ENCODE measurements at places on chromosomes 3 and 15. TPM values are rescaled to one million over a fixed set of nuclear protein-coding genes. Genes with fewer than 3 reads are reported as not detected.
A peak's percentile ranks its signal among the peaks of the same experiment; 100 is the strongest.

Gene SERPINI2
- not detected for polyA plus RNA-seq

DNA sequence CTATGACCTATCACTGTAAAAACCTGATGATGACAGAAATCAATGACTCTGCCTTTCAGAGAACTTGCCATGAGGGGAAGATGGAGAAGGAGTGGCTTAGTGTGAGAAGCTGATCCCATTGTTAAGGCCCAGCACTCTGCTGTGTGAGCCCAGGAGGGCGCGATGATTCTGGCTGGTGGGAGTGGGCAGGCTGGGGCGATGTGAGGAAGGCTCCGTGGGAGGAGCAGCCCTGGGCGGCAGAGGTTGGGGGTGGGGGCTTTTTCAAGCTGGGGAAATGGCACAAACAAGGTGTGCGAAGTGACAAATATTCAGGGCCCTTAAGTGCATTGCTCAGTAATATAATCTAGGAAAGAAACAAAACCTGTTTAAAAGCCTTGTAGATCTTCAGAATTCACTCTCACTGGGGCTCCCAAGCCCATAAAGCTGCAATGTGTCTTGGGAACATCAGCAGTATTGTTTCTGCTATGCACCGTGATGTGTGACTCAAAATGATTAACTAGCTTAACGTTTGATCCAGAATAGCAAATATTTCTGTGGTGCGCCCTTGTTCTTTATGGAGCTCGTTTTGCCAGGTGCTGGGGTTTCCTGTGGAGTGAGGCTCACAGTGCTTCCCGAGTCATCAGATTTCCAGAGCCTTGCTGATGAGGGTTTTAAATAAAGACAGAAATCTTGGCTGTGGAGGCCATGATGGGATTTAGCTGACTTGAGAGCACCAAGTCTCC, 141.0 kb downstream of the CHDH start:
- no peak for DNase-seq

Gene CNTN6
- polyA plus RNA-seq: 0.31 TPM

Gene FSIP1
- 0.29 TPM for polyA plus RNA-seq

DNA sequence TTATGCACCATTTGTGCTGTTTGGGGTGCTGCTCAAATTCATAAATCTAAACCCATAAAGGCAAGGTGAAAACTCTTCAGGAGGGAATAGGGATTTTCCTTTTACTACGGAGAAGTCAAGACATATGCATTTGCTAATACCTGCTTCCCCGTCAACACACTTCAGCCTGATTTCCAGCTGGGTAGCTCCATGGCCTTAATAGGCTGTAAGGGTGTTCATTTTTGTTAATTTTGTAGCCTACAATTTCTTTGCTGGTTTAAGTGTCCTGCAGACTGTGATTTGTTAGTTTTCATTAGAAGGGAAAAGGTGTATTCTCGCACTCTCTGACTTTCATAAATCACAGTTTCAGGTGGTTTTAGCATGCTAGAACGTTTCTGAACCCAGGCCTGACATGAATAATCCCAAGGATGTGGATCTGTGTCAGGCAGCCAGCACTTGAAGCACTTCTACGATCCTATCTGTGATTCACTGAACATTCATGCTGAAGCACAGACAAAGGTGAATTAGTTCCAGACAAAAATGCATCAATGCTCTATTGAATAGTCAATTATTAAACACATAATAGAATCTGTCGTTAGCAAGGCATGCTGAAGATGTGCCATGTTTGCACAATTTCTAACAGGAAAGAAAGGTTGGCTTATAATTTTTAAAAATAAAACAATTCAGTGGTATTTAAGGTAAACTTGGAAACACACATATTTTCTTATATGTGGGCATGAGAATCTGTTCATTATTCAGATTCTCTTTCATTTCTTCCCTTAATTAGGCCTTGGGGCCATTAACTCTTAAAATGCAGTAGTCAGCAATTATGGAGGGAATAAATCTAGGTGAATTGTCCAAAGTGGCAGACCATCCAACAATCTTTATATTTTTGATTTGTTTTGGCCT, 17.9 kb upstream of the NMNAT3 start:
- DNase-seq: peak; percentile 54

GRCh38 chr15:40328176-40328575, 4.7 kb downstream of the INAFM2 start:
- DNase-seq: no peak

- peak; percentile 71 for DNase-seq
Observed at GRCh38 chr3:9247361-9247940, 2.0 kb downstream of the SRGAP3 start.

DNA sequence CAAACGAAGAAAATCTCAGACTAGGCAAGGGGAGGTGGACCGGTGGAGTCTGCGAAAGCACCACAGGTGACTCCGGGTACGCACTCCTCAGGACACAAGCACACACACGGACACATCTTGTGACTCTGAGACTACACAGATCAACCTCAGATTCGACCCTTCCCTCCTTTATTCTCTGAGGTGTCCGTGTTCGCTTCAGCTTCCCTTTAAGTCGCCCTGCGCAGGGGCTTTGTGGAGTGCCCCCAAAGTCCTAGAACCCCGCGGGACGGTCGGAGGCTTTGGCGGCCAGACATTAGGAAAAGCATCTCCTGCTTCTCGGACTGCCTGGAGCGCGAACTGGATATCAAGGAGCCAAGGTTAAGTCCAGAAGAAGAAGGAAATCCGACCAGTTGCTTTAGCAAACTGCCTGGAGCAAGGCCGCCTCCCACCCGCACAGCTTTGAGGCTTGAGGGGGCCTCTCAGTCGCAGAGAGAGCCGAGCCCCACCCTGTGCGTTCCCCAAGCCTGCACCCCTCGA, 730 bp downstream of the DGKG start:
- no peak for DNase-seq

DNA sequence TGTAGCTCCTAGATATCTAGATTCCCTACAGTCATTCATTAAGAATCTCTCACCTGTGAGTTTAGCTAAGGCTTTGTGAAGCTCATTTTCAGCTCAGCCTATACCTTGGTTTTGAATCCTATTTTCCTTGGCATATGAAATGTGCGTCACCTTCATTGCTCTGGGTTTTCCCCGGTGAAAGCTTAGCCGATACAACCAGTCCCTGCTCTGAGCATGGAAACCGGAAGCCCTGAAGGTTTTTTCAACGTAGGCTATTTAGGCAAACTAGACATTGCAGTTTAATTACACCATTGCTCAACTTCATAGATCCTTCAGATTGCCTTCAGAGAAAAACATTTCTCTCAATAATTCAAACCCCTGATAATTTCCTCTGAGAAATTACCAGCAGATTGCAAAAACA, 206.8 kb upstream of the TPRG1 start:
- no peak for DNase-seq
